Right kidney (tissue), 9 donors: ENCODE measurements at places on chromosomes 7 and 10.

DNA sequence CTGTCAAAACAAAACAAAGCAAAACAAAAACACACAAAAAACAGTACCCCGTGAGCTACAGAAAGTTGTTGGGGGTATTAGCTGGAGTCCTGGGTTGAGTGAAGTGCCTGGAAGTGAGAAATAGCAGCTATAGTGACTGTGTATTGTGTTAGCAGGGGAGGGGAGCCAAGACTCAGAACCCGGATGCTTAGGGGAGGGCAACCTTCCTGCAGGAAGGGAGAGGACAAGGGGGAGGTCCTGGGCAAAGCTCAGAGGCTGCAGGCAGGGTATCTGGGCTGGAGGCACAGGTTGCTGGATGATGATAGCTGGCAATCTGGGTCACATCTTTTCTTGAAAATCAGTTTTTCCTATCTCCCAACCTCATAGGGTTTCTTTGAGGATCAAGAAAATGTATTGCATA lies 75.8 kb upstream of the PARD3 start:
- no peak for DNase-seq

DNA sequence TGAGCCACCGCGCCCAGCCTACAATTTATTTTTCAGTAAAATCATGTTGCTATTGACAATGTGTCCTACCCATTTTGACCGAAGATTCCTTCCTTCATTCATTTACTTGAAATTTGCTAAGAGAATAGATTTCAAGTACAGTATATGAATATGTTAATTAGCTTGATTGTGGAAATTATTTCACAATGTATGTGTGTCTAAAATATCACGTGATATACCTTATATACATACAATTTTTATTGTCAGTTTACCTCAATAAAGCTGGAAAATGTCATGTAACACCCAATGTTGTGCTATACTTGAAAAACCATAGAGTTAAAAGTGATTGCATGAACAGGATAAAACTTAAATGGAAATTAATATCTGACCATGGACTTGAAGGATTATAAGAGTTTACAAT lies 521.7 kb upstream of the ANKRD30A start:
- no peak for DNase-seq

GRCh38 chr7:37408291-37409228 lies 40.1 kb downstream of the ELMO1 start:
- DNase-seq: no peak

DNA sequence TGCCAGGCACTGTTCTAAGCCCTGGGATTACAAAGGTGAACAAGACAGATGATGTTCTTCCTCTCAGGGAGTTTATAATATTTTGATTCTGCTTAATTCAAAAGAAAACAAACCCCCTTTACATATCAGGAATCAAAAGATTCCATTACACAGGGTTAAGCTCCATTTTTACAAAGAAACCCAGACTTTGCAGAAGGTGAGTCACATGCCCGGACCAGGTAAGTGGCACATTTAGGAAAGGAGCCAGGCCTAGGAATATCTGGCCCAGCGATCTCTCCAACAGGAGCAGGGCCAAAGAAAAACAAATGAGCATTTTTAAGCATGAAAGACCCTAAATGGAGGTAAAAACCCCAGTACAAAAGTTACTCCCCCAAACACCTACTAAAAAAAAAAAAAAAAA lies 1.1 kb downstream of the STN1 start:
- DNase-seq: no peak

DNA sequence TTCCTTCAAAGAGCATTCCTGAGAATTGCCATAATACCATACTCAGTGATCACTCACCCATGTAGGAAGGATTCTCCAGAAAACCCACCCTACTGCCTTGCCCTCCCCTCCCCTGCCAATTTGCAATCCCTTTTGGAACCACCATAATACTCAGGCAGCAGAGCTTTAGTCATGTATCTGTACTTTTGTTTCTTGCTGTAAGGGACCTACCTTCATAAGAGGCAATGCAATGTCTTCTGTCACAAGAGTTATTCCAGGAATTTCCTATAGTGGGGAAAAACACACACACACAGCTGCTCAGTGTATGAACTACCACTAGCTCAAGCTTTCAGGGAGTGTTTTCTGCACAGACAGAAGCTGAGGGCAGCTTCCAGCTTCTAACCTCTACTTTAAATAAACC lies 67.0 kb downstream of the GSAP start:
- no peak for DNase-seq

DNA sequence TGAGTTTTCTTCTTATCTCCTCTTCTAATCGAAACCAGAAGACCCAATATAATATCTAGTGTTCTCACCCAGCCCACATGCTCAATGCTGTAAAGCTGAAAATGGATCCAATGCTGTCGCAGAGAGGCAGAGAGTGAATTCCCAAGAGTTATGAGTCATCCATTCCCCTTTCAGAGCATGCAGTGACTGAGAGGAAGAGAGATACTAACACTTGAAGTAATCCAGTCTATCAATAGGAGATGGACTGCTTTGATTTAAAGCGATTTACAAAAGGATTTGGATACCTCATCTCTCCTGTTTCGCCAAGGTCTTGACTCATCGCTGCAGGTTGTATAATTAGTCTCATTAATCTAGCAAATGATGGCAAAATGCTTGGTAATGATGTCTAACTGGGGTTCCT lies 41.5 kb upstream of the PRKCQ start:
- DNase-seq: no peak

GRCh38 chr10:14584661-14585060 lies 190.0 kb downstream of the FAM107B start:
- DNase-seq: no peak

GRCh38 chr10:116961406-116962251 lies 43.4 kb downstream of the SHTN1 start:
- no peak for DNase-seq

DNA sequence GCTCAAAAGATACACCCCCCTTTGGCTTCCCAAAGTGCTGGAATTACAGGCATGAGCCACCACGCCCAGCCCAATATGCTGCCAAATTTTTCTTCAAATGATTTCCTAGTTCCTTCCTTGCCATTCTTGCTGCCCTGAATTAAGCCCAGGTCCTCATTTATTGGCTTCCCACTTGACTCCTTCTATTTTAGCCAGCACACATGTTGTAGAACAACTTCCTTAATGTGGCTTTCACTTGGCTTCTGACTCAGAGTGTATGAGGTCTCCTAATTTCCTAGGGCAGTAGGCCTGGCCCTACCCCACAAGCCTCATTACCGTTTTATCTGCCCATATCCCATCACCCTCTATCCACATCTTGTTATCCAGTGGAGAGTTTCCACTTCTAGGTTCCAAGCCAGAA lies 21.8 kb upstream of the HIPK2 start:
- no peak for DNase-seq

DNA sequence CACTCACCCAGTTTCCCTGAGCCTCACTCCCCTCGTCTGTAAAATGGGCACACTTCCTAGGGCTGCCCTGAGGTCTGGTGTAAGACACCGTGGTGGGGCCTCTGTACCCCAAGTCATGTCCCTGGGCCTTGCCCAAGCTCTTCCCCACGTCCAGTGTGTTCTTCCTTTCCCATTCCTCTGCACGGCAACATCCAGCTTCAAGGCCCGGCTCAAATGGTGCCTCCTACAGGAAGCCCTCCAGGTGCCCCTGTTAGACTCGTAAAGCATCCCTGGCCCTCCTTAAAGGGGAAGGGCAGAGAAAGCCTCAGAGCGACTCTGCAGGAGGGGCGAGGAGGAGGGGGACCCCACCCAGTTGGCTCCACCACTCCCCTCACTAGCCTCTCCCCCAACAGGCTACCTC lies 8.6 kb downstream of the SLC29A4 start:
- no peak for DNase-seq

- DNase-seq: no peak
These were observed 653.3 kb upstream of the PFKP start for GRCh38 chr10:2414039-2414438.

DNA sequence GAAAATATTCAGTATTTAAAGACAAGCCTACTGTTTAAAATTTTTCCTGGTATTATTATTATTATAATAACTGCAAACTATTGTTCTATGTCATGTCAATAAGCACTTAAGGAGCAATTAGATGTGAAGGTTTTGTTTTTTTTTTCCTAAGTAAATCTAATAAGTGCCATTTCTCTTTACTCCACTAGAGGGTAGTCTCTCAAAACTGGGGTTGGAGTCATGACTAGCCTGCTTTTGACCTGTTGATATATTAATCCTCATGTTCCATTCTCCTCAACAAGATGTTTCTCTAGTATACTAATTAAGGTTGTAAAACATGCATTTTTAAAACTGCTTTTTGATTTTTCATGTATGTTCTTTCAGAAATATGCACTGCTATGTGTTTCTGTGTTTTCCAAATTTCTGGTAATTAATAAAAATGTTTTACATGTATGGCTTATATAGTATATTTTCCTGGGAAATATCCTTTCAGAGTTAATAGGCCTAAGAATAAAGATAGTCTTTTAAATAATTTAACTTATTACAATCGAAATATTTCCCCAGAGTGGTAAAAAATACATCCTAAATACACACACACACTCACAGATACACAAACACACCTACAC lies 1.0 kb upstream of the LRRN3 start:
- DNase-seq: no peak

DNA sequence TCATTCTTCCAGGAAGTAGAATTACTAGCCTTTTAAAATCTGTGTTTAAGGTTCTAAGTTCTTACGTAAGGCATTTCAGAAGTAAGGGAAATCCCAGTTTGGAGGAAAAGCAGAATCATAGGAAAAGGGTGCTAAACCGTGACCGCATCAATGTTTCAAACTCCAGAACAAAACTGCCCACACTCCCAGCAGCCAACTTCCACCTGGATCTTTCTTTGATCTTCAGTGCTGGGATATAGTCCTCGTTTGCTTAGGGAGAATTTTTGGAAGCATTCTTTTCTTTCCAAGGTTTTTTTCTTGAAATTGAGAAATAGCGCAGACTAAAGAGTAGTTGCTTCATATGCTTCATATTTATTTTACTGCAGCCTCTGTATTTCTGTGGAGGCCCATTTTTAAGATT lies 8.9 kb downstream of the PROSER2 start:
- DNase-seq: no peak

GRCh38 chr7:31126976-31127375 lies 74.9 kb downstream of the ADCYAP1R1 start:
- DNase-seq: no peak

- no peak for DNase-seq
These were observed 111.7 kb upstream of the COBL start for GRCh38 chr7:51428217-51428887.

DNA sequence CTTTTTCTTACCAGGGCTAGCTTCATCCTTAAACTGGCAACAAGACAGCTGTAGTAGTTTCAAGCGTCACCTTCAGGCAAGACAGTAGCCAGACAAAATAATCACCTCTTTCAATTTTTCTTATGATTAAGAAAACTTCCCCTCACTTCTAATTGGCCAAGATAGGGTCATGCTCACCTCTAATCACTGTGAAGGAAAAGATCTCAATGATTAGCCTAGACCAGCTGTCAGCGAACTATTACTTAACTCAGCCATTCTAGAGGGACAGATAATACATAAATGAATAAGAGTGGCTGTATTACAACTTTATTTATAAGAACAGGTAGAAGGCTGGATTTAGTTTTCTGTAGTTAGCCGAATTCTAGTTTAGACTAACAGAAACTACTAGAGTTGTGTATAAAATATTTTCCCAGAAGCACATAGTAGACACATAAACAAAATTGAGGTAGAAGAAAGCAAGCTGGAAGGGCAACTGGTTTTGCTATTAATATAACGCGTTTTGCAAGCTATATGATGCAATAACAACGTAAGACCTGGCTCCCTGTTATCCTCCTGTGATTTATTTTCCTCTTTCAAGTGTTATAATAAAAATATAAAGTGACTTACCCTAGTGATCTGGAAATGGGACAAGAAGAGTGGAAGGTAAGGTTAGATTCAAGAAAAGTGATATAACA lies 64.3 kb downstream of the ELAPOR2 start:
- no peak for DNase-seq
